ENCODE measurements at places on chromosomes 2 and 18. TPM values are rescaled to one million over a fixed set of nuclear protein-coding genes. Genes with fewer than 3 reads are reported as not detected.

POTEI gene
- 3.2 TPM for total RNA-seq

FMNL2 gene
- total RNA-seq: 45.5 TPM

MYOM1 gene
- 0.53 TPM for total RNA-seq

CD207 gene
- not detected for total RNA-seq

EIF2AK3 gene
- total RNA-seq: 16.3 TPM

FAM237A gene
- not detected for total RNA-seq

DES gene
- 3.5 TPM for total RNA-seq

HTR2B gene
- total RNA-seq: not detected

NYAP2 gene
- not detected for total RNA-seq

DNA sequence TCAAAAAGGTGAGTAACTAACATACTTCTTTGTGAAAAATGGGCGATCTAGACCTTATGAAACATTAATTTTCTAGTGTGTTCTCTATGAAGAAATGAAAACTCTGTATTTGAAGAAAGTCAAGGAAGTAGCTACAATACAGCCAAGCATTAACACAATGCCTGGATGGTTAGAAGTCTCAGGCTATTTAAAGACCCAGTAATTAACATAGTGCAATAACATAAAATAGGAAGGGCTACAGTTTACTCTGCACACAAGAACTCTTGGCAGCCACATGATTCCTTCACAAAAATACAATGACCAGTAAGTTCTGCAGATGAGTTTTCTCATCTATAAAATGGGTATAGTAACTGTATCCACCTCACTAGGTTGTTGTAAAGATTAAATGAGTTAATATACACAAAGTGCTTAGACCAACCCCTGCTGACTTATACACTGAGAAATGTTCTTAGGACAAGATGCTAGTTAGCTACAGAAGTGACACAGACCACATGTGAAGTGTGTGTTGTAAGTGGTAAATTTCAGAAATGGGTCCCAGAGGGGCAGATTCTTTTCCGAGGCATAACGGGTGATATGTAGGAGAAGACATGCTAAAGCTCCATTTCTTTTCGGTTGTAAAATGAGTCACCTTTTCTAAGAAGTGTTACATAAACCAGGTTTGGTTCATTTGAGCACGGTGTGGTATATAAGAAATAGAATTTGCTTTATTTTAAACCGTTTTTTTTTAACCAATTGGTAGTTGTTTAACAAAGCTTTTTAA, 61.8 kb downstream of the CXCR4 start:
- no peak for DNase-seq

- no peak for DNase-seq
Measured at GRCh38 chr2:237315170-237315828, 98.7 kb downstream of the COL6A3 start.

DNA sequence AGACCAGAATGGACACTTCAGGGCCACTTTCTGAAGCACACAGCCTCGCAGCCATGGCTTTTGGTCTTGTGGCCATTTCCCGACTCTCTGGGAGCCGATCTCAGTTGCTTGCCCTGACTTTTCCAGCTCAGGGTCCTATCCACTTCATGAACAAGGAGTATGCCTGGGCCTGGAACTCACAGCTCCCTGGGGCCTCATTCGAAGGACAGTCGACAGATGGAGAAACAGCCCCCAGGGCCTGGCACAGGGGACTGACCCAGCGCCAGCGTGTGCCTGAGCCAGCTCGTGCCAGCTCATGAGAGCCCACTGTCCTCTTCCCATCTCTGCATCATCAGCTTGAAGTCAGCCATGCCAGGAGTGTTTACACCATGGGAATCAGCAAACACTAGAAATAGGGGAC, 134.6 kb upstream of the GPC1 start:
- DNase-seq: no peak

GRCh38 chr2:191622374-191623320, 55.3 kb upstream of the NABP1 start:
- DNase-seq: no peak

GRCh38 chr2:238505892-238506280, 79.2 kb downstream of the ASB1 start:
- DNase-seq: no peak

DNA sequence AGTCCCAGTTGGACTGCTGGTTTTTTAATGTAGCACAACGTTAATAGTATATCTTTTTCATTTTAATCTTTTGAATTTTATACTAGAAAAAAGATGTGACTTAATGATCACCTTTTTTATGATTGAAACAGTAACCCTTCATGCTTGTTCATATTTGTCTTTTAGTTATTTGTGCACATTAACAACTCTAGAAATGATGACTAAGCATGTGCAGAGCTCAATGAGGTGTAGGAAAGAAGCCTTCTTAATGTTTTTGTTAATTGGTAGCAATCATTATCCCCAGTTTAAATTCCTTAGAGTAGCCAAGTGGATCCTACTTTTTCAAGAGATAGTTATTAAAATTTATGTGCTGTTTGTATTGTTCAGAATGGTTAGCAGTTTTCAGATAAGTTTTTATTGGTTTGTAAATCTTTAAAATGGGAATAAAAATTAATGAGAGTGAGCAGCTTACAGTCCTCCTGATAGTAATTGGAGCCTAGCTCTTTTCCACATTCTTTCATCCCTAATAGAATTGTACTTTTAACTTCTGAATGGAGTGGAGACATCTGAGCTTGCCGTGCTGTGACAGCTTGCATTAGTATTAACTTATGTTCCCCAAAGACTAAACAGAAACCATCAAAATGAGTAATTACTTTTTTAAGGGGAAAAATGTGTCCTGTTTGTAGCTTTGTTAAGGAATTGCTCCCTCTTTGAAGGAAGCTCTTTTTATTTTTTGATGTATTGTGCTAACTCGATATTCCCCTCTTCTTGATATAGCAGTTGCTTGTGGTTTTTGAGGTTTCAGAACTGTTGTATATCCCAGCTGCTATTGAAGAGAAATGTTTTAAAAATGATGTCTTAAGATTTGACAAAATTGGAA, 17.3 kb downstream of the PIK3C3 start:
- DNase-seq: no peak

DNA sequence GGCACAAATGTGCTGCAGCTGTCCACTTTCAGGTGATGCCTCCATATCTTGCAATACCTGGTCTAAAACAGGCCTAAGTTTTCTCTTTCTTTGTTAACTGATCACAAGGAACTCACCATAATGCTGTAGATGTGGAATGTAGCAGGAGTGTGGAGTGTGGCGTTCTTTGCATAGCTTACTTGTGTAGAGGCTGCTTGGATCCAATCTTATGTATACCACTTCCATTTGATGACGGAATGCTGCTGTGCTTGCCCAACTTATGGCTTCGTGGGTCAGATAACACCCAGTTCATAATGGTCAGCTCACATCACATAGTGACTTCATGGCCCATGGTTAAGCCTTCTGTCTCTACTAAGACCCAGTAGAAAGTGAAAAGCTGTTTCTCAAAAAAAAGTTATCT, 114.5 kb downstream of the LAMA3 start:
- no peak for DNase-seq

- peak; percentile 28 for DNase-seq
Measured at GRCh38 chr18:72868585-72869225, 918 bp upstream of the NETO1 start.

DNA sequence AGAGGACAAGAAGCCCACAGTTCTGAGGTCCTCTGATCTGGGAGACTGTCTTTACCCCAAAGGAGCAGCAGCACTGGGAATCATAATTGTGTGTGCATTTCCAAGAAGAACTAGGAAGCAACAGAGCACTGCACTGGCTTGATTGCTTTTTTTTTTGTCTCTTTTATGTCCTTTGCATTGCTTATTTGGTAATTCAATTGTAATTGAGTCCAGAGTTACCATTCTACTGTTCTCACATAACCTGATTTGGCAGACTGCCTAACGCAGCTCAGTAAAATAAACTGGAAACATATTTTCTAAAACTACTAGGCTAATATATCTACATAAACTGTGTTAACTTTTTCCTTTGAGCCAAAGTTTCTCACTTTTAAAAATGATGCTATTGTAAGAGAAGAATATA, 190.3 kb upstream of the SLC8A1 start:
- DNase-seq: no peak

- no peak for DNase-seq
Measured at GRCh38 chr2:43269074-43269572, 42.7 kb upstream of the ZFP36L2 start.

DNA sequence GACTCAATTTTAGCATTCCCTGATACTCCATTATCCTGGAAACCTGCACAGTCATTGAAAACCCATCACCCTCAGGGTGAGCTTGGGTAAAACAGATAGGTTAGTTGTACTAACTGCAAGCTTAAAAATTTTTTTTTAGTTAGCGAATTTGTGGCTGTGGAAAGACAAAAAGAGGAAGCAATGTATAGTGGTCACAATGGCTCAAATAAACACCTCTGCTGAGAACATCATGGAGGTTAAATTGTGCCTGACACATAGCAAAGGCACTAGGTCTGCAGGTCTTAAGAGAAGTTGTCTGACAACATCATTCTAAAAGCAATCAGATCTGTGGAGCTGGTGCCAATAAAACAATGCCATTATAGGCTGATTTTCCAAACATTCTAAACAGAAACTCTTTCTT, 84.4 kb upstream of the CAVIN2 start:
- DNase-seq: no peak

- DNase-seq: no peak
Measured at GRCh38 chr18:8752329-8752728, 47.0 kb downstream of the MTCL1 start.

DNA sequence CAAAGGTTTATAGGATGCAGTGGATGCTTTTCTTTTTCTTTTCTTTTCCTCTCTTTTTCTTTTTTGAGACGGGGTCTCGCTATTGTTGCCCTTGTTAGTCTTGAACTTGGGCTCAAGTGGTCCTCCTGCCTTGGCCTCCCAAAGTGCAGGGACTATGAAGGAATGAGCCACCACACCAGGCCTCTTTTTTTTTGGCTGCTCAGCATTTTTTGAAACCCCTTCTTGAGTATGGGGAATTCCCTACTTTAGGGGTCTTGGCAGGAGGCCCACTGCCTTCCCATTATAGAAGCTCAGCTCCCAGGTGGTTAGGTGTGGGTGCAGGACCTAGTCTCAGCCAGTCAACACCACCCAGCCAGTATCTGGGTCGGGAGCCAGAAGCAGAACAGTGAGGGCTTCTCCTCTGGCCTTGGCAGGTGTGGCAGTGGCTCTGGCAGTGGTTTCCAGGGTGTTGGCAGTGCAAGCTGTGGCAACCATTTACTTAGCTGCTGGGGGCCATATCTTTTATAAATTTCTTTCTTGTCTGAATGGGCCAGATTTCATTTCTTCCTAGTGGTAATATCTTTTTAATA, 51.4 kb upstream of the ACYP2 start:
- no peak for DNase-seq

GRCh38 chr18:11215216-11215615, 65.8 kb upstream of the PIEZO2 start:
- no peak for DNase-seq

GRCh38 chr2:202749477-202749876, 114.7 kb downstream of the FAM117B start:
- no peak for DNase-seq

Measured in WTC11 (cell line).